PC-9 (cell line): ENCODE measurements at places on chromosomes 2 and 18. TPM values are rescaled to one million over a fixed set of nuclear protein-coding genes. Genes with fewer than 3 reads are reported as not detected.

DNA sequence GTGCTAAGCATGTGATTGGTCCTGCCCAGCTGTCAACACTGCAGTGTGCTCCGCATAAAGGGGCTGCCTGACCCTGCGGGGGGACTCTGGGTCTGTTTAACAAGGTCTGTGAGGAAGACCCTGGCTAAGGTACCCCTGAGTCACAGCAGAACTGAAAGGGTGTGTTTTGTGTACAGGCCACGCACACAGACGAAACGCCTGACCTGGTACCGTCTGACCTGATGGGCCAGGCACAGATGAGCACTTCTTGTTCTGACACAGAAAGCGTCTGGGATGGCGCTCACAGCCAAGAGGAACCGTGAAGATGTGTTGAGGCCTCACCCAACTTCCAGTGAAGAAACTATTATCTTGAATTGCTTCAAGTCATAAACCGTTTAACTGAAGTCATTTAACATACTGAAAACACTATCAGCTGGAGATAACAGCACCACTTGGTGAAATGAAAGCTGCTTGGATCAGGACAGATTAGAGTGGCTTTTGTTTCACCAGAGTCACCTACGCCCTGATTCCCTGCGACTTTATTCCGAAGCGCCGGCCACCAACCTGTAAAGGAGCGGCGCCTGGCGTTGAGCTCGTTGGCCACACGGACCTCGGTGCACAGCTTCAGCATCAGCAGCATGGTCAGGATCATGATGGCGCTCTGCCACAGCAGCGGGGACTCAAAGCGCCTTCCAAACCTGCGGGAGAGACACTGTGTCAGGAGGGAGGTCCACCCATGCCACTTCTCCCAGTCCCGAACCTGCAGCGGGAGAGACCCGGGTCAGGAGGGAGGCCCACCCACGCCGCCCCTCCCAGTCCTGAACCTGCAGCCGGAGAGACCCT is 8.5 kb downstream of the SLC66A2 start:
- H3K4me1 ChIP-seq: peaks cover 10% of the 10 kb centered on the region; the same call in 1 of the 2 replicates
- no peak overlapping the region for H3K27ac ChIP-seq
- no peaks in the 10 kb centered on the region for H3K27me3 ChIP-seq
- H3K4me3 ChIP-seq: no peak overlapping the region

DNA sequence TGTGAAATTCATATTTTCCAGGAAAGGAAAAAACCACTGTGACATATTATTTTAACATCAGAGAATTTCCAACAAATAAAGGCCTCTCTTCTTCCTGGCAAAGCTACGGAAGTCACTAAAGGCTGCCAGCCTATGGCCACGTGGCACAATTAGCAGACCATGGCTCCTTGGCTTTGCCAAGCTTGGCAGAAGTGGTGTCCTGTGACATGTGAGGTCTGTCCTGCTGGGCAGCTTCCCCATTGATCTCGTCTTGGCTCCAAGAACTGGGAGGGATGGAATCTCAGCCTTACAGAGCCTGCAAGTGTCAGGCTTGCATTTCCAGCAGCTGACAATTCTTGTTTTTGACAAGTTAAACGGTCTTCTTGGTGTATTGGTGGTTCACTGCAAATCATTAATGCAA is 226.9 kb upstream of the THSD7B start:
- no peak overlapping the region for H3K4me3 ChIP-seq
- DNase-seq: no peak
- H3K4me1 ChIP-seq: no peaks in the 10 kb centered on the region
- no peak overlapping the region for H3K27ac ChIP-seq

- no peak overlapping the region for H3K27ac ChIP-seq
- no peak for DNase-seq
- no peaks in the 10 kb centered on the region for H3K36me3 ChIP-seq
Measured at GRCh38 chr2:168338292-168338691, 90.9 kb upstream of the STK39 start.

- H3K4me1 ChIP-seq: peaks cover 13% of the 10 kb centered on the region; the same call in 1 of the 2 replicates
- H3K27ac ChIP-seq: no peak overlapping the region
- peaks cover 45% of the 10 kb centered on the region for H3K27me3 ChIP-seq
- peak; percentile 63 for DNase-seq
- H3K4me3 ChIP-seq: peak overlapping the region; percentile 65
Measured at GRCh38 chr2:176096986-176097819, 2.4 kb upstream of the HOXD12 start.

Gene AQP12B
- not detected in 2 replicates for total RNA-seq

- no peak overlapping the region for H3K27ac ChIP-seq
- H3K27me3 ChIP-seq: no peaks in the 10 kb centered on the region
- H3K36me3 ChIP-seq: no peaks in the 10 kb centered on the region
Measured at GRCh38 chr18:59967878-59968277, 68.1 kb downstream of the PMAIP1 start.

- H3K27ac ChIP-seq: no peak overlapping the region
- no peaks in the 10 kb centered on the region for H3K27me3 ChIP-seq
- no peak overlapping the region for H3K4me3 ChIP-seq
- H3K4me1 ChIP-seq: no peaks in the 10 kb centered on the region
- H3K36me3 ChIP-seq: no peaks in the 10 kb centered on the region
- DNase-seq: no peak
Measured at GRCh38 chr2:198242093-198242492, 437.7 kb downstream of the PLCL1 start.

DNA sequence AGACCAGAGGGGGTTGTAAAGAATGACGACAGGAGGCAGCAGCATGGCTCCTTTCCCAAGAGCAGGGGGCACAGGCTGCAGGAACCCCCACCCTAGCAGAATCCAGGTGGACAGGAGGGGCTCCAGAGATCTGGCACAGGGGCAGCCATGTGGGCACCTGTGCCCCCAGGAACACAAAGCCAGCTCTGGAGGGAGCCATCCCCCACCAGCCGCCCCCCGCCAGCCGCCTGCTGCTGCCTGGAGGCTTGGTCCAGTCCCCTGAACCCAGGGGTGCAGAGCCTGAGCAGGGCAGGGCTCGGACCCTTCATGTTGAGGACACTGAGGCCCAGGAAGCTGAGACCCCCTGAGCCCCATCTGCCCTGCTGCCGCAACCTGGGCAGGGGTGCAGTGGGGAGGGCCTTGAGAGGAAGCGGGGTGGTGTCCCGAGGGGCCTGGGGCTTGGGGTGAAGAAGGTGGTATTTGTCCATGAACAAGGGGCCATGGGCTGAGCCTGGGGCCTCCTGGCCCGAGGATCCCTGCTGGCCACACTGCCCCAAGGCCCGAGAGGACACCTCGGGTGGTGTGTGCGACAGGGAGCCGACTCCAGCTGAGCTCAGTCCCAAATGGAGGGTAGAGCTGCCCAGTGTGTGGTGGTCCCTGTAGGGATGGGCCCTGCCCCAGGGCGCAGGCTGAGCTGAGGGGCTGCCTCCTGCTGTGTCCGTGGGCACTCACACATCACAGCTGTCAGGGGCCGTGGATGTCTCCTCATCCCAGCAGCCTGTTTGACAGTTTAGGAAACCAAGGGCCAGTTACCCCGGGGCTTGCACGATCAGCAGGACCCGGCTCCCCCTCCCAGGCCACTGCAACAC is 39.8 kb upstream of the SNED1 start:
- H3K36me3 ChIP-seq: no peaks in the 10 kb centered on the region
- peaks cover 71% of the 10 kb centered on the region for H3K27me3 ChIP-seq
- no peak overlapping the region for H3K27ac ChIP-seq
- H3K4me3 ChIP-seq: no peak overlapping the region
- no peaks in the 10 kb centered on the region for H3K4me1 ChIP-seq
- no peak for DNase-seq

- no peak overlapping the region for H3K27ac ChIP-seq
- H3K4me1 ChIP-seq: no peaks in the 10 kb centered on the region
- H3K27me3 ChIP-seq: no peaks in the 10 kb centered on the region
- DNase-seq: no peak
- no peaks in the 10 kb centered on the region for H3K36me3 ChIP-seq
- H3K4me3 ChIP-seq: no peak overlapping the region
Measured at GRCh38 chr2:52036024-52036423, 1004.1 kb upstream of the NRXN1 start.

- no peak overlapping the region for H3K4me3 ChIP-seq
- peaks cover 55% of the 10 kb centered on the region for H3K4me1 ChIP-seq
- H3K27ac ChIP-seq: no peak overlapping the region
- H3K27me3 ChIP-seq: no peaks in the 10 kb centered on the region
- DNase-seq: no peak
- 0 out of 2 replicates have a peak, but pooled peaks cover 11% of the 10 kb centered on the region for H3K36me3 ChIP-seq
Measured at GRCh38 chr2:69621440-69621839, 22.1 kb downstream of the AAK1 start.

Gene RNF103
- 24.5 and 25.4 TPM in 2 replicates for total RNA-seq

- no peak overlapping the region for H3K27ac ChIP-seq
- H3K27me3 ChIP-seq: no peaks in the 10 kb centered on the region
- DNase-seq: no peak
- no peaks in the 10 kb centered on the region for H3K36me3 ChIP-seq
Measured at GRCh38 chr18:41765460-41765859, 189.6 kb upstream of the PIK3C3 start.

GRCh38 chr2:163736433-163737189 is 803 bp upstream of the FIGN start:
- no peaks in the 10 kb centered on the region for H3K27me3 ChIP-seq
- H3K4me3 ChIP-seq: peak overlapping the region; percentile 91
- peak overlapping the region; percentile 57; the same call in 1 of the 2 replicates for H3K27ac ChIP-seq
- H3K4me1 ChIP-seq: no peaks in the 10 kb centered on the region

- no peaks in the 10 kb centered on the region for H3K36me3 ChIP-seq
- peaks cover 16% of the 10 kb centered on the region for H3K4me1 ChIP-seq
- H3K27ac ChIP-seq: no peak overlapping the region
- DNase-seq: no peak
- H3K4me3 ChIP-seq: no peak overlapping the region
Measured at GRCh38 chr2:43879261-43879660, 40.5 kb downstream of the ABCG8 start.

GRCh38 chr2:186683341-186683740 is 10.5 kb upstream of the FAM171B start:
- no peaks in the 10 kb centered on the region for H3K36me3 ChIP-seq
- H3K27ac ChIP-seq: no peak overlapping the region
- no peak for DNase-seq
- no peak overlapping the region for H3K4me3 ChIP-seq
- H3K4me1 ChIP-seq: no peaks in the 10 kb centered on the region
- H3K27me3 ChIP-seq: no peaks in the 10 kb centered on the region

DNA sequence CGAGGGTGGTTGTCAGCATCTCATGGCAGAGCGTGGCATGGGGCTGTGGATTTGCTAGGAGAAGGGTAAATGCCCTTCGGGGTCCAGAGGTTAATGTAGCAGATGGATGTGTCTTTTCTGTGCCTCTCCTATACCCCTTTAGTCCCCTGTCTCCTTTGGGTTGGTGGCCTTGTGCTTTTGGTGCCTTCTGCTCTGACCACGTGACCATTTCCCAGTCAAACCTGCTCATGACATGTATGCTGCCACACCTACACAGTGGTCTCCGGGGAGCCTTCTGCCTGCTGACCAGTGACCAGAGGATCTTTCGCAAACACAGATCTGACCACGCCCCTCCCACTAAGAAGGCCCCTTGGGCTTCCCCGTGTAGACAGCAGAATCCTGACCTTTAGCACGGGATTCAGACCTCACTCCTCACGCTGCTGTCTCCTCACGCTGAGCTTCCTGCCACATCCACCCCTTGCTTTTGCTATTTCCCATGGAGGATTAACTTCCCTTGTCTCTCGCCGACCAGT is 116.2 kb downstream of the ACOXL start:
- no peak overlapping the region for H3K4me3 ChIP-seq
- no peaks in the 10 kb centered on the region for H3K4me1 ChIP-seq
- no peaks in the 10 kb centered on the region for H3K36me3 ChIP-seq
- no peak overlapping the region for H3K27ac ChIP-seq
- no peak for DNase-seq

GRCh38 chr2:215660687-215661086 is 224.8 kb upstream of the FN1 start:
- no peak overlapping the region for H3K4me3 ChIP-seq
- DNase-seq: no peak
- no peak overlapping the region for H3K27ac ChIP-seq
- H3K27me3 ChIP-seq: no peaks in the 10 kb centered on the region
- H3K4me1 ChIP-seq: peaks cover 16% of the 10 kb centered on the region
- H3K36me3 ChIP-seq: no peaks in the 10 kb centered on the region

GRCh38 chr2:8378016-8378810 is 303.6 kb upstream of the ID2 start:
- H3K4me1 ChIP-seq: no peaks in the 10 kb centered on the region
- H3K4me3 ChIP-seq: no peak overlapping the region
- H3K27ac ChIP-seq: no peak overlapping the region
- H3K36me3 ChIP-seq: no peaks in the 10 kb centered on the region

DNA sequence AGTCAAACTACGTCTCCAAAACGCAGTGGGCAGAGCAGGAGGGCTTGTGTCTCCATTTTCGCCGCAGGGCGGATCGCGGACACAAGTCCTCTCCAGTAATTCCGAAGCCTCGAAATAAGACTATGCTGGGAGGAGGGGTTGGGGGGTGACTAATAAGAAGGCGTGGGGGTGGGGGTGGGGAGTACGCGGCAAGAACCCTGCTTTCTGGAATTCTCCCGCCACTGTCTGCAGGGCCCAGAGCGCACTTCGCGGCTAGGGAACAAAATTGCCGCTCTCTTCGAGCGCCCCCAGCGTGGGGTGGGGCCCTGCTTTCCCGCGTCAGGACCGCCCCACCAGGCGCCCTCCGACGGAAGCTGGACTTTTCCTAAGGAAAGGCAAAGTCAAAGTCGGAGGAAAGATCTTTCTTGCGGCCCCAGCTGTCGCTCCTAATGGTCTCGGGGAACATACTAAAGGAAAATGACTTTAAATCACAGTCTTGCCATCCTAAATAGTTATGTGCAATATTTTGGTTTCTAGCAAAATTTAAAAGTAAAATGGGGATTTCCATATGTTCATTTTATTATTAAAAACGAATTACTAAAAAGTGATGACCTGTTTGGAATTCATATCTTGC is 11.9 kb downstream of the NR4A2 start:
- H3K27ac ChIP-seq: no peak overlapping the region
- no peak for DNase-seq
- H3K4me1 ChIP-seq: no peaks in the 10 kb centered on the region
- H3K27me3 ChIP-seq: no peaks in the 10 kb centered on the region

DNA sequence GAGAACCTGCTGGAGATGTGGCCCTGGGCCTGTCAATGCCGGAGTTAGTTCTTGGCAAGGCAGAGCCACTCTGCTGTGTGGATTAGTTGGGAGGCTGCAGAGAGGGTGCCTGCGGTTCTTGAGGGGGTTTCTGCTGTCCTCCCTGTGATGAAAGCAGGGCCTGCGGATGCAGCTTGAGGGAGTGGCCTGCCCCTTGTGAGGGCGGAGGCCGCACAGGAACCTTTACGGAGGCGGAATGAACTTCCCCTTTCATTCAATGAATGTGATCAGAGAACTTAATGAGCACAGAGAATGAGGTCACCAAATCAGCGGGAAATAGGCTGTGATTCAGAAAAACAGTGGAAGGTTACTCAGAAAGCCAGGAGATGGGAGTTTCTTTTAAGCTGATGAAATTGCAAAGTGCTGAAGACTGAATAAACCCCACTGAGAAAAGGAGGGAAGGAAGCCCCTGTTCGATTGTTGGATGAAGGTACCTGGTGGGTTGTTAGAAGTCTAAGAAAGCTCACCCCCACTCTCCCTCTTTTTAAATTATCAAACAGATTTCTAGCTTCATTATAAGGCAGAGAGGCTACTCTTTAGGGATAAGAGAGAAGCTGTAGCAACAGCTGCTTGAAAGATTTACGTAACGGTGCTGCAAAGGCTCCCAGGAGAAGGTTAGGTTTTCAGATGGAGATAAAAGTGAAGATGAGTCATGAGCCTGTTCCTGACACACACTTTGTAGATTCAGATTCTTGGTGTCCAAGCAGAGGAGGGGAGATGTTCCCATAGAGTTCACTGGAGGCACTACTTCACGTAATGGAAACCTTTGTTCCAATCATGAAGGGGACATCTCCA is 47.4 kb downstream of the VWA3B start:
- H3K4me1 ChIP-seq: no peaks in the 10 kb centered on the region
- H3K27ac ChIP-seq: no peak overlapping the region
- H3K36me3 ChIP-seq: no peaks in the 10 kb centered on the region
- no peak overlapping the region for H3K4me3 ChIP-seq
- peaks cover 37% of the 10 kb centered on the region for H3K27me3 ChIP-seq
- no peak for DNase-seq
